Activated CD8-positive, alpha-beta T cell treated with anti-CD3 and anti-CD28 coated beads for 36 hours (primary cell): ENCODE measurements at places on chromosomes 6 and 20.
A peak's percentile ranks its signal among the peaks of the same experiment; 100 is the strongest.

DNA sequence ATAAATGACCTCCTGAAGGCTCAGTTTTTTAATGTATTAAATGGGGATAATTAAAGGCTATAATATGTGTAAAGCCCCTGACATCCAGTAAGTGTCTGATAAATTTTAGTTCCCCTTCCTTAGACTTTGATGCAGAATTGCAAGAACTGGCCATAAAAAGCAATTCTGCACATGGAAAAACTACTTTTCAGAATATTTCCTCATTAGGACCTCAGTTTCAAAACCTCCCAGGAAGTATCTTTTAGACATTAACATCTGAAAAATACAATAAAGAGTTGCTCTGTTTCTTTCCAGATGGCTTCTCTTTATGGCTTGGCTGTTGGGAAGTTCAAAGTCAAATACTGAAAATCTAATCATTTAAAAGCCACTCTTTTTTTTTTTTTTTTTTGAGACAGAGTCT is 106.3 kb upstream of the ZNF217 start:
- no peak for DNase-seq

- no peak for DNase-seq
These were observed 8.0 kb downstream of the MAP3K5 start for GRCh38 chr6:136784271-136784664.

DNA sequence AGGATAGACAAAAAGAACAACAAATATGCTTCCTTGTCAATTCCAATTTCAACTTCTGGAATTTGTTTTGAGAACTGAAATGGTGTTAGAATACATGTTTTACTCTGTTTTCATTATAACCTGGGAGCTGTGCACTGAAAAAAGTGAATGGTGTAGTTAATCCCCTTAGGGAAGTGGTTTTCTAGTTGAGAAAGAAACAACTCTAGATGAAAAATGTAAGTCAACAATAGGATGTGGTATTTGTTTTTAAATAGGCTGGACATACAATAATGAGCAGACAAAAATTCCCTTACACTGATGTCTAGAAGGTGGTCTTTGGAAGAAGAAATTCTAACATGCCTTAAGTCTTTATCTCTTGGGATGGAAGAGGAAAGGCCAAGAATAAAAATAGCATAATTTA is 59.9 kb upstream of the TINAG start:
- no peak for DNase-seq

DNA sequence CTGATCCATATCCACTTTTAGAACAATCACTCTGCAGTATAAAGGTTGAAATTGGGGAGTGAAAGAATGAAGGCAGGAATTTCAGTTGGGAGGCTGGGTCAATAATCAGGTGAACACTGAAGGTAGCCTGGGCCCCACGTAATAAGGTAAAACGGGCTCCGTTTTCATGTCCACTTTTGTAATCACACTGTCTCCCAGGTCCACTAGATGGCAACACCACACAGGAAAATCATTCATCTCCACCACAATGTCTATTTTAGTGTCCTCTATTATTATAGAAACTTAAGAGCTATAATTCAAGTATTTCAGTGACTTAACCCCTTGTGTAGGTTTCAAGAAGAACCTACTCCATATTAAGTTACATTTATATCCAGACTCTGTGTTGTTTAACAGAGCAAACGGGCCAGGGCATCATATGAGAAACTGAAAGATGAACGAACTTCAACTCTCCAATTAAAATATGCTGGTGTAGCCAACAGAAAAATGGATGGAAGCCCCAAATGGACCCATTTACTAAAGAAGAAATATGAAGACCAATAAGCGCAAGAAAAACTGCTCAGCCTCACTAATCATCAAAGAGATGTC is 45.9 kb upstream of the MC3R start:
- DNase-seq, result peak; percentile 2

GRCh38 chr6:155755452-155755851 is 299.8 kb upstream of the NOX3 start:
- DNase-seq, result no peak

GRCh38 chr6:54578261-54578660 is 268.3 kb upstream of the FAM83B start:
- no peak for DNase-seq

DNA sequence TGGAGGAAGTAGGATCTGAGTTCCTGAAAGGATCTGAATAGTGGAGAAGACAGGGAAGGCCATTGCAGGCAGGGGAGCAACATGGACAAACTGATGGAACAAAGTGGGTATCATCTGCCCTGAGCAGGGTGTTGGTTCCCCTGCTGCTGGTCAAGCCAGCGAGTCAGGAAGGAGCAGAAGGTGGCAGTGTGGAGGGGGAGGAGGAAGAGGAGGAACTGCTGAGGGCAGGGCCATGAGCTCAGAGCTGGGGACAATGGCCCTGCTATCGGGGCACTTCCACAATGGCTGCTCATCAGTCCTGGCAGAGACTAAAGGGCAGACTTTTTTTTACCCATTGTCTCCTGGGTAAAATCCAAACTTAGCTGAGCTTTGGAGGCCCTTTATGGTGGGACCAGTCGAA is 13.6 kb downstream of the CNBD2 start:
- no peak for DNase-seq

GRCh38 chr20:55031971-55032370 is 556.6 kb downstream of the DOK5 start:
- DNase-seq, result no peak

GRCh38 chr6:137165375-137166246 is 7.8 kb downstream of the IL22RA2 start:
- peak; percentile 67 for DNase-seq

DNA sequence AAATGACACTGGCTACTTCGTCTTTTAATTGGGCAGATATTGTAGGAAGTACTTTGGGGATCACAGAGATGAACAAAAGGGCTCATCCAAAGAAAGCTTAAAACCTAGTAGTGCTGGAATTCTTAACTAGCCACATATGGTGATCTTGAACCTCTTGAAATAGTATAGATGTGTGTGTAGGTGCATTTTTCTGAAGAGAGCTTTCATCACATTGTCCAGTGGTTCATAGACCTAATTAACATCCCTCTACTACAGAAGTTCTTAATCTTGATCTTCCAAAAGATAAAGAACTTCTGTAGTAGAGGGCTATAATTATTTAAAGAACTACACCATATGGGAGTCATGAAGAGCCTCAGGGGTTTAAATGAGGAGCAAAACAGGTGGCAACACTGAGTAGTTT is 2.3 kb upstream of the PRIM2 start:
- no peak for DNase-seq

GRCh38 chr6:4543596-4543995 is 232.6 kb upstream of the CDYL start:
- no peak for DNase-seq

DNA sequence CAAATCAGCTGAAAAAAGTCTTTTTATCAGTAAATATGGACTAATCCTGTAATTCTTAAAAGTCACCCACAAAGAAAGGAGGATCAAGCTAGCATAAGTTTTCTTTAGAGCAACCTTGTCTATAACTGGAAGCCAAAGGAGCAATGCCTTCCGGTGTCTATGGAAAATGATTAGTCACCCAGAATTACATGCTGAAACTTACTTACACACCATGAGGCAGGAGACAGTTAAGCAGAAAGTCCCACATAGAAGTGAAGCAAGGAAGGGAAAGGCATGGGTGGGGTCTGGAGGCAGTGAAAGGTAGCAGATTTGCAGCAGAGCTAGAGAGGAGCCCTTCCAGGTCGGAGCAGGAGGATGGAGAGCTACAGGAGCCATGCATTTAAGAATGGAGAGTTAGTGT is 153.7 kb upstream of the RIPOR2 start:
- DNase-seq, result no peak

- peak; percentile 38 for DNase-seq
These were observed 686 bp downstream of the COL12A1 start for GRCh38 chr6:75204959-75205775.

- DNase-seq, result no peak
These were observed 38.7 kb downstream of the MOXD1 start for GRCh38 chr6:132362442-132363185.

GRCh38 chr6:90369651-90370050 is 73.0 kb upstream of the BACH2 start:
- DNase-seq, result no peak

DNA sequence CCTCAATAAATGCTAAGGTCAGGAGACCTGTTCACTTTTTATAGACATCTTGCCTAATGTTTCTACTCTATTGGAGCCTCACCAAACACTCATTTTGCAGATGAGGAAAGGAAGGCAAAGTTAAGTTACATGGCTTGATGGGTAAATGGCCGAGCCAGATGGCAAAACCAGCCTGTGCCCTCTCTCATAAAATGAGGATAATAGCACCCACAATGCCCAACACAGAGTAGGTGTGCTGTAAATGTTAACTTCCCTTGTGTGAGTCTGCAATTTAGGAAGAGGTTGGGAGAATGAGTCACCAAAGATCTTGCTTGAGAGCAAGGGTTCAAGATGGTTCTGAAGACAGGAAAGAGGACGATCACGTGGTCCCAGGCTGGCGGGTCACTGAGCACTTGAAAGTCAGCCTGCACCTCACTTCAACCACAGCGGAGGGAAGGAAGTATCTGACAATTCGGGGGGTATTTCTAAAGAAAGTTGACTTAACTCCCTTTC is 3.3 kb downstream of the KCNK5 start:
- peak; percentile 90 for DNase-seq

- peak; percentile 78 for DNase-seq
These were observed 1.5 kb upstream of the GMEB2 start for GRCh38 chr20:63628246-63628975.

DNA sequence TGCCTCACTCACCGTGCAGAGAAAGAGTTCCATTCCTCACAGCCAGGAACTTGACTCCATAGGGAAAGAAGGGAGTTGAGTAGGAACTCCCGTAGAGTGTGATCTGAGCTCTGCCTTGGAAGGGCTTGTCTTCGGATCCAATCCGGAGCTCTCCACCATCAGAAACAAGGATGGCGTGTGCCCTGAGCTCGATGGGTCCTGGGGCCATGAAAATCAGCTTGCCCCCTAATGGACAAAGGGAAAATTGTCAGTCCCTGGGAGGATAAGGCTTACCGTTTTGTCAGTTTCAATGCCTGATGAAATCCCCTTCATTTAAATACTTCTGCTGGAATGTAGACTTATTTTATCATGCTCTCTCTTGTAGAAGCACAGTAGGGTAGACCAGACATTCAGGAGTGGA is 153.3 kb downstream of the PKHD1 start:
- DNase-seq, result no peak

DNA sequence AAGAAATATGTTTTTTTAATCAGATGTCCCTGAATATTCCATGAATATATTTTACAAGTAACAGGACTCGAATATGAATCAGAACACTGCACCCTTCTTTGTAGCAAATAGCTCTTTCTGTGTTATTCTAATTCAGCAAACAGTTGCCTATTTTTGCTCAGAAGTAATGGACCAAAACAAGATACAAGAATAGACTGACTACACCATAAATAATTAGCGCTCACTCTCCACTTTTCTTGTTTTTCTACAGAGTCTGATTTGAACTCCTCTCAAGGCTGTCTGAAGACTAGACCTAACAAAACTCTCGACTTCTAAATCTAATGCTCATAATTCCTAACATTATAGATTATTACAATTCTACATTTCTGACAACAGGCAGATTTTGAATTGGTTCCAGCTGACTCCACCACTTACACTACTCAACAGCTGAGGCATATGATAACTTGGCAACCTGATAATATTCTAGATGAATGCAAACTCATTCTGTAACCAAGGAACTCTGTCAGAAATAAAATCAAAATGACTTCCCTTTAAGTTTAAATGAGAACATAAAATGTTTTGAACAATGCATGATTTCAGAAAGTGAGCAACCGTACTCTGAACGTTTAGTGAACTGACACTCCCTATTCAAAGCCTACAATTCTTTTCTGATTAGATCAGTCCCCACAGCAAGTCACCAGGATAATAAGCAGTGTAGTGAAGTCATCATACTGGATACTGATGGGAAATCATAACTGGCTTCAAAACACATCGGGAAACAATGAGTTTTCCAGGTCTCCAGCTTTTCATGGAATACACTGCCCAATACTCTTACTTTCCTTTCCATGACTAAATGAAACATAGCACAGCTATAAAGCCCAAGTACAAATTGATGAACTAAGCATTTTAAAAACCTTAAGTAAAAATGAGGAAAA is 114.2 kb upstream of the BEND6 start:
- no peak for DNase-seq

GRCh38 chr6:125747589-125748405 is 1.6 kb upstream of the HEY2 start:
- peak; percentile 49 for DNase-seq

DNA sequence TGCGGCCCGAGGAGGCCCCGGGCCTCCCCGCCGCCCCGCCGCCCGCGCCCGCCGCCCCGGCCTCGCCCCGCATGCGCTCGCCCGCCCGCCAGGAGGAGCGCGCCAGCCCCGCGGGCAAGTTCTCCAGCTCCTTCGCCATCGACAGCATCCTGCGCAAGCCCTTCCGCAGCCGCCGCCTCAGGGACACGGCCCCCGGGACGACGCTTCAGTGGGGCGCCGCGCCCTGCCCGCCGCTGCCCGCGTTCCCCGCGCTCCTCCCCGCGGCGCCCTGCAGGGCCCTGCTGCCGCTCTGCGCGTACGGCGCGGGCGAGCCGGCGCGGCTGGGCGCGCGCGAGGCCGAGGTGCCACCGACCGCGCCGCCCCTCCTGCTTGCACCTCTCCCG is 1.5 kb downstream of the FOXQ1 start:
- no peak for DNase-seq

GRCh38 chr20:17834804-17835203 is 133.8 kb downstream of the SNX5 start:
- DNase-seq, result no peak

- DNase-seq, result no peak
These were observed 50.1 kb downstream of the PHF3 start for GRCh38 chr6:63685446-63686379.

DNA sequence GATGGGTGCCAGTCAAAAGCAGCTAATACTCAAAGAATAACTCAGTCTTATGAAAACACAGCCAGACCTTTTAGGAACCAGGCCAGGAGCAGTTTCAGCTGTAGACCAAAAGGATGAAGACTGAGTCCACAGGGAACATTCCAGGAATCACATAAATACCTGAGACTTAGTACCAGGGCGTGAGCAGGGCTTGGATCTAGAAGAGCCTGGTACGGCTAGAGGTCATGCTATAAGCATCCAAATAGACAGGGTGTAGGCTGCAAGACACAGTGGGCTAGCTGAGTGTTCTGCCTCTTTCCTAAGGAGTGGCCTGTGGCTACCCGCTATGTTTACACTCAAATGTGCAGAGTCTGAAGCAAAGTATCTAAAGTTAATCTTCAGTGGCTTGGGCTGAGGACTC is 29.5 kb upstream of the LRRC1 start:
- no peak for DNase-seq

GRCh38 chr6:112434896-112435435 is 87.8 kb downstream of the RFPL4B start:
- no peak for DNase-seq

DNA sequence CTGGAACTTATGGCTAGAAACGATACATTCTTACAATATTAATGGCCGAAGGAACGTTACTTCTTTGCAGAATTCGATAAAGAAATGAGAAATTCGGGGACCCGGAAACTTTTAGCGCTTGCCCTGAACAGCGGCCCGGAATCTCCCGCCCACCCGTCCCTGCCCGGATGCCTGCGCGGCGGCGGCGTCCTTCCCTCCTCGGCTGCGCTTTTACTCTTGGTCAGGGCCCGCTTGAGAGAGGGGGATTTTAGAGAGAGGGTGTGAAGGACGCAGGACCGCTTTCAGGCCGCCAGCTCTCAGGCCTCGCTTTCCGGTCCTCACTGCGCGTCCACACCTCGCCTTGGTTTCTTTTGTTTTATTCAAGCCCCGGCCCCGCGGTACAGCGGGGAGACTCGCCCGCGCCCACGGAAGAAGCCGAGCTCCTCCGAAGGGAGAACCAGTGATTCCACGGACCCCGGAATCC is 243.7 kb downstream of the ARID1B start:
- peak; percentile 80 for DNase-seq

GRCh38 chr6:170040115-170040500 is 250.8 kb downstream of the DLL1 start:
- no peak for DNase-seq
